ENCODE measurements at places on chromosomes 16 and 17.

GRCh38 chr17:33952425-33952824 lies 302.7 kb upstream of the CCL2 start:
- DNase-seq, result no peak

DNA sequence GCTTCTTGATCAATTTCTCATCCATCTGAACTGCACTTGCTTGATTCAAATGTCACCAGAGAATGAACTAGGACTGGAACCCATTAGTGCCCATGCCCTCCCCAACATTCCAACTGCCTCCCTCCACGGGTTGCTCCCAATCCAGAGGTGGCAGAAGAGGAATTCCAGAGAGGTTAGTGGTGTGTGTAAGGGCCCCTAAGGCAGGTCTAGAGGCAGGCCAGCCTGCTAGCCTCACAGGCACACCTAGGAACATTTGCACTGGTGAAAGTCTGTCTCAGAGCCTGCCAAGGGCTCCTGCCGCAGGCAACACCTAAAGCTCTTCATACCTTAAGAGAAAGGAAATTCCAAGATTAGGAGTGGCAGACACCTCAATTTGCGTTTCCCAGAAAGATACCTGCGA lies 21.2 kb upstream of the CMTM4 start:
- DNase-seq, result no peak

GRCh38 chr16:30829130-30830071 lies 42.4 kb upstream of the ZNF629 start:
- no peak for DNase-seq

DNA sequence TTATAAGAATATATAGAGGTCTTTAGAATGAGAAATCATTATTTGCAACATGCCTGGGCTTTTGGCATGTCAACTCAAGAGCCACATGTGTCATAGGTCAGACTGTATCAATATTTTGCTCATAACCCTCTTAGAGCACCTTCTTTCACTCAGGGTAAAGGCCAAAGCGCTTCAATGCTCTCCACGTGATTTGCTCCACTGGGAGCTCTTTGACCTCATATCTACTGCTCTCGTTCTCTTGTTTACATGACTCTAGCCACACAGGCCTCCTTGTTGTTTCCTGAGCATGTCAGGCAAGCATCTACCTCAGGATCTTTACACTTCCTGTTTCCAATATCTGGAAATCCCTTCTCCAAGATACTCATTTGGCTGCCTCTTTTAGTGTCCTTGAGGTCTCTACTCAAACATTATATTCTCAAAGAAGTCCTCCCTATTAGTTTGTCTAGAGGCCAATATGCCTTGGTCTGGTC lies 148.4 kb downstream of the TOX3 start:
- DNase-seq, result no peak

DNA sequence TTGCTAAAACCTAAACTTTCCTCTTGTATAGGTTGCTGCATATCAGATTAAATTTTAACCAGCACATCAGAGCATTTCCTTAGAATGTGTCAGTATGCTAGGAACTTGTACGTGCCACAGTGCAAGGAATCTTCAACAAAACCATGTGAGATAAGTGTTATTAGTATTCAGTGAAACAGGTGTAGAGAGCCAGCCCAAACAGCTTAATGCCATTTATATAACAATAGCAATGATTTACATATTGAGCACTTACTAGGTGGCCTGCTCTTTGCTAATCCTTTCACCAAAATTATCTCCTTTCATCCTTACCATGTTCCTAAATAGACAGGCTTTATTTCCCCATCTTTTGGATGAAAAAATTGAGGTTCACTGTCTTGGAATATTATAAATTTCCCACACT lies 485.7 kb downstream of the HS3ST4 start:
- no peak for DNase-seq

- DNase-seq, result peak; percentile 38
Measured at GRCh38 chr17:7261379-7262191, 693 bp downstream of the CLDN7 start.

DNA sequence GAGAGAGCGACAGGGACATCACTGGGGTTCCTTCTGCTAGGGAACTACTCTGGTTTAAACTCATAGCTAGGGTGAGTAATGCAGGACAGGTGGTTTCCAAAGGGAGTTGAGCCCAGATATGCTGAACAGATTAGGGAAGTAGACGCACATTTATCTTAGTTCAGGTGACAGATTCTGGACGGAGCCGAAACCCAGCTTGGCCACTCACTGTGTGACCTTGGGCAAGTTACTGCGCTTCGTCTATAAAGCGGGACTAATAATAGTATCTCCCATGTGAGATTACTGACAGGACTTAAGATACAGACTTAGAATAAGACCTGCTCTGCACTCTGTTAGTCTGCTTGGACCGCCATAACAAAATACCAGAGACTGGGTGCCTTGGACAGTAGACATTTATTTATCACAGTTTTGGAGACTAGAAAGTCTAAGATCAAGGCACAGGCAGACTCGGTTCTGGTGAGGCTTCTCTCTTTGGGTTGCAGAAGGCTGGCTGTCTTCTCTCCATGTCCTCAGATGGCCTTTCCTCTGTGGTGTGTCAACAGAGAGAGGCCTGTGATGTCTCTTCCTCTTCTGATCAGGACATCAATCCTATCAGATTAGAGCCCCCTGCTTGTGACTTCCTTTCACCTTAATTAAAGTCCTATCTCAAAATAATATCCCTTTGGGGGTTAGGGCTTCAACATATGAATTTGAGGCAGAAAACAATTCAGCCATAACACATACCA lies 12.1 kb downstream of the SCNN1G start:
- DNase-seq, result no peak

- DNase-seq, result no peak
Measured at GRCh38 chr16:47644661-47645060, 183.5 kb downstream of the PHKB start.

GRCh38 chr17:59370593-59371299 lies 39.3 kb downstream of the YPEL2 start:
- DNase-seq, result no peak

- DNase-seq, result peak; percentile 94
Measured at GRCh38 chr17:3893003-3893719, at the start of gene CAMKK1. CAMKK1 (minus strand) TSS chr17:3893053; CDS start chr17:3885687, 7,366 bp downstream.

DNA sequence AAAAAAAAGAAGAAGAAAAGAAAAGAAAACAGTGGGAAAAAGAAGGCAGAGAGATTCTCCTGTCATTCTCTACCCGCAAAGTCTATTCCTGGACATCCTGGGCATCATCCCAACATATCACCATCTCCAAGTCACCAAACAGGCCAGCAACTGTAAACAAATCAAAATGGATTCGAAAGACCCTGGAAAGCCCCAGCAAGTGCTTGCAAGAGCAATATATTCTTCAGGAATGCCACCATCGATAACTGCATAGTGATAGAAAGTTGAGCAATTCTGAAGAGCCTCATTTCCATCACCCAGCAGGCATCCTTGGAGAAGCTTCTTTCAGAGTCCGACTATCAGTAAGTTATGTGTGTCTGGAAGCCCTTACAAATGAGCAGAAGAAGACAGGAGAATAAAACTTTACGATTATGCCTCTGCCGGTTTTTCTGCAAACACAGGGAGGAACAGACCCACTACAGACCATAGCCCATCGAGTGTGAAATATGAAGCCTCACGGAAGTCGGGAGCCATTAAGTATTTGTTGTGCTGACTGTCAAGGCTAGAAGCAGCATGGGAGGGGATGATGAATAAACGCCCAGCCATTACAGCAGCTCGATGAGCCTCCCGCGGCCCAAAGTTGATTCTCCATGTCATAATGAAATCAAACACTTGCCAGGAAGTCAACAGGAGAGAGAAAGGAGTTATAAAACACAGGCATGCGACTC lies 64.5 kb upstream of the SEC14L1 start:
- DNase-seq, result no peak

DNA sequence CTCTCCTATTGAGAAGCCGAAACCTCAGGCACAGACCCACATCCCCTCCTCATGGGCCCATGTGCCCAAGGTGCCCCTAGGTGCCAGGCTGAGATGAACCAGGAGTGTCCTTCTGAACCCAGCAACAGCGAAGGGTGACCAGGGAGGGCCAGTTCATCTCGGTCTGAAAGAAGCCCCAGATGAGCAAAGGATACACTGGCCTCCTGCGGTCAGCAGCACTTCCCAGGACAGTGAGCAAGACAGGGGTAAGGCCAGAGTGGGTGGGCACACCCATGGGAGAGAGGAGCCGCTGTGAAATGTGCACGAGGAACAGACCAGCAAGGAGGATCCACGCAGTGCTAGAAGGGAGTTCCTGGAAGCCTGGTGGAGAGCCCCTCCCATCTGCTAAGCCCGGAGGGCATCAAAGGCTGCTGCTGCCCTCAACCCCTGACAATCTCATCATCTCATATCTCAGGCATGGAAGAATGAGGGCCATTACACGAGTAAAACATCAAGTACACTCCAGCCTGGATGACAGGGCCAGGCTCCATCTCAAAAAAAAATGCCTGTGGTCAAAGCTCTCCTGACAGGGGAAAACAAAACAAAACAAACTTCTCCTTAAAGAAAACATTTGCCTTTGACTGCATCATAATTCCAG lies 3.3 kb upstream of the HBZ start:
- no peak for DNase-seq

- DNase-seq, result no peak
Measured at GRCh38 chr16:3520841-3521240, 20.0 kb downstream of the CLUAP1 start.

DNA sequence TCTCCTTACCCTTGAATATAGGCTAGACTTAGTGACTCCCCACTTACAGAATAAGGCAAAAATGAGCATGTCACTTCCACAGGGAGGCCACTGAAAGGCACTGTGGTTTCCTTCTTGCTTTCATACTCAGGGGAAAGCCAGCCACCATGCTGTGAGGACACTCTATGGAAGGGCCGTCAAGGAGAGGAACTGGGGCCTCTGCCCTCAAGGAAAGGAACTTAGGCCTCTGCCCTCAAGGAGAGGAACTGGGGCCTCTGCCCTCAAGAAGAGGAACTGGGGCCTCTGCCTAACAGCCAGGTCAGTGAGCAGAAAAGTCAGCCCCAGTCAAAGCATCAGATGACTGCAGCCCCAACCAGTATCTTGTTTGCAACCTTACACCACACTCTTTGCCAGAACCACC lies 30.1 kb downstream of the VPS35 start:
- DNase-seq, result peak; percentile 41

DNA sequence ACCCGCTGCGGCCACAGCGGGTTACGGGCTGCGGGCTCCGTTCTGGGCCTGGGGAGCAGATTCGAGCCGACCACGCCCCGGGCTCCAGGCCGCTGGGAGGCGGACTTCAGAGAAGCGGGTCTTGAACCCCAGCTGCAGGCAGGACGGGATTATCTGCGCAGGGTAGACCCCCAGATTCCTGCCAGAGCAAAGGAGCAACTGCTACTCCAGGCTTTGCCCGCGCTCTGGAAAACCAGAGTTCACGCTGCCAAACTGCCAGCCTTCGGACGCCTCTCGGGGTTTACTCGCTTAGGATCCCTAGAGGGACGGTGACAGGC lies 301 bp upstream of the ULK2 start:
- no peak for DNase-seq

DNA sequence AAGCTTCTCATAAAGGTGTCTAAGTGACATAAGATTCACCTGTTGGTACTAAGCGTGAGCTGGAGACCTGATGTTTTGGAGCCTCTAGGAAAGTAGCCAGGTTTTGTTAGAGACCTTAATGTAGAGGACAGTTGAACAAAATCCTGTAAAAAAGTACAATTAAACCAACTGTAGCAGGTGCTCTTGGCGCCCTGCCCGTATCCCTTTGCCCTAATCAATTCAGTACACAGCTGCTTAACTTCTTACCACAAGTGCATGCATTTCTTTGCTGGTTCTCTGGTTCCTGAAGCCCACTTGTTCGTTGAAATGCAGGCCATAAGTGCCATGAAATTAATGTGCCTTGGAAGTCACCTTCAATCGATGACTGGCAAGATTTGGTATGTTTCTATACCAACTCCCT lies 24.4 kb downstream of the GLP2R start:
- no peak for DNase-seq

GRCh38 chr16:77898671-77899211 lies 110.4 kb downstream of the VAT1L start:
- DNase-seq, result no peak

DNA sequence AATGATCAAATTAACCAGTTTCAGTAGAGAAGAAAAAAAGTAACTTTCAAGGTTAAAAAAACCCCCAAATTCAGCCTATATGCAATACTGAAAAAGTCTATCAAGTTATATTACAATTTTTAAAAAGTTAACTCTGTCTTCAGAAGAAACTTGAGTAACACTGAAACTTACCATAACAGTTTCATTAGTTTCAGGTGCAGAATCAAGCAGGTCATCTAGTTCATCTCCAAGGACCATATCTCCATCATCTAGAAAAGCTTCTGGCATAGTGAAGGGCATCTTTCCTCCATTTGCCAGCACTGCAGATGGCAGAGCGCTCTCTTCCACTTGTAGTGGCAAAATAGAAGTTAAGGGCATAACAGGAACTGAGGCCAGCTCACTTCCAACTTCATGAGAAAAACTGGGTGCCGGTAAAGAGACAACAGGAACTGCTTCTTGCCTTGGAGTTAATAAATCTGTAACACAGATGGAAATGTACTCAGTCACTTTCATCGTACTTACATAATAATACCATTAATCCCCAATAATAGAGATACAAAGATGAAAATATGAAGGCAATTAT lies 22.9 kb downstream of the ZC3H7A start:
- DNase-seq, result no peak

GRCh38 chr16:4859190-4859899 lies 12.1 kb downstream of the UBN1 start:
- DNase-seq, result no peak

GRCh38 chr16:83793179-83793578 lies 14.6 kb upstream of the HSBP1 start:
- DNase-seq, result no peak

GRCh38 chr17:278055-278675 lies 74.4 kb downstream of the RPH3AL start:
- DNase-seq, result no peak

DNA sequence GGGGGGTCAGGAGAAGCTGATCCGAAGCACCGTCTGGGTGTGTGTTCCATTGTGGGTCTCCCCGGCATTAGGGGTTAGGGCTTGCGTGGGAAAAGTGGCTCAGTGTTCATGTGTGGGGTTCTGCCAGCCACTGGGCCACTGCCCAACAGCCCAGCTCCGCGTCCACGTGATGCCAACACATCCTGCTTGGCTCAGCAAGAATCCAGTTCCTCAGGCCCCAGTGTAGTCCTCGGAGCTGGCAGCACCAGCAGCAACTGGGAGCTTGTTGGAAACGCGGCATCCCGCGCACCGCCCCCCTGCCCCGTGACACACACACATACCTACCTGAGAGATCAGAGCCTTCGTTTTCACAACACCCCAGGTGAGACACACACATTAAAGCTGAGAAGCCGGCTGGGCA lies 18.9 kb downstream of the LGALS9 start:
- no peak for DNase-seq

DNA sequence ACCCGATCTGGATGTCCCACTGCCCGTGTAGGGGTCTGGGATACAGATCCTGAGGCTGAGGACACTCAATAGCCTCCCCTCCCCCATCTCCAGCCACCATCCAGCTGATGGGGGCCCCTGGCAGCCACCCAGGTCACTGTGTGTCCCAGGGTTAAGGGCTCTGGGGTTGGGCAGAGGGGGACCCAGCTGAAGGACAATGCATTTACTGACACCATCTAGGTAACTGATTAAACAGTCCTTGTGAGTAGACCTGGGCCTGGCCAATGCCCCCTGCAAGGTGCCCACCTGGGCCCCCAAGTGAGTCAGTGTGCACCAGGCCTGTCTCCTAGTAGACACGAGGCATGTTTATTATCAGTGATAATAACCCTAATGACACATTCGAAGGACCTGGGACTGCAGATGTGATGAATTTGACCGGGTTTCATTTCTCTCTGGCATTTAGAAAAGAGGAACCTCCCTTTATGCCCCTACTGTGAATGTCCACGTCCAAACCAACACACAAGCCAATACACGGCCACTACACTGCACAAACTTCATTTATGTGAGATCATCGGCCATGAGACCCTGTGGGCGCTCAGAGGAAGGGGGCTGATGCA lies 261.9 kb upstream of the FOXF1 start:
- DNase-seq, result no peak

Data from stimulated activated CD4-positive, alpha-beta T cell treated with anti-CD3 and anti-CD28 coated beads, Interleukin-15, amount 100 ng/mL, for 24 hours (primary cell).